ENCODE measurements at places on chromosomes 1 and 21. TPM values are rescaled to one million over a fixed set of nuclear protein-coding genes. Genes with fewer than 3 reads are reported as not detected.
A peak's percentile ranks its signal among the peaks of the same experiment; 100 is the strongest.

GRCh38 chr21:28084951-28085350 lies 907.7 kb downstream of the LTN1 start:
- no peak for DNase-seq

GRCh38 chr1:217138799-217139466 lies 415.7 kb upstream of the ESRRG start:
- no peak for DNase-seq

GRCh38 chr1:204979891-204980649 lies 62.9 kb upstream of the CNTN2 start:
- no peak for DNase-seq

GRCh38 chr1:154994269-154994587 lies 842 bp downstream of the LENEP start:
- no peak for DNase-seq

DNA sequence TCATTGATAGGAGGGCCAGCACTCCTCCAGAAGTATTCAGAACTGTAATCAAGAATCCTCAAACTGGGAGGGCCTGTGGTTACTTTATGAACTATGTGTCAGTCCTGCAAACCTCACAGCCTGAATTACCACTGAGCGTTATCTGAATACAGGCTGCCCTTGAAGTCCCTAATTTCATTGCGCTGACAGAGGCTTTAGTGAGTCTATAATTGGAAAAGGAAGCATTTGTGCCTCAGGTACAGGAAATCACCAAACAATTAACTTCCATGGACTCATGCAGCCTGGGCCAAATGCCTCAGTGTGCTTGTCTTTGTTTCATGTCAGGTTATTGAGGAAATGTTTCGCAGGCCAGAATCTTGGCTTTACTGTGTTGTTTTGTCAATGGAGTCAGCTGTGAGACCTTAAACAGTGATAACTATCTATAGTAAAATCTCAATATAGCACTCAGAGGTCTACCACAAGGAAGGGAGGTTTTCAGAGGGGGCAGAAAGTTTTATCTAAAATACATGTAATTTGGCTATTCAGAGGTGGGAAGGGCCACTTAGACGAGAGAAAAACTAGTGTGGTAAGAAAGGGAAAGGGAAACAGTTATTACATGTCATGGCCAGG lies 32.9 kb upstream of the DOCK7 start:
- no peak for DNase-seq

DNA sequence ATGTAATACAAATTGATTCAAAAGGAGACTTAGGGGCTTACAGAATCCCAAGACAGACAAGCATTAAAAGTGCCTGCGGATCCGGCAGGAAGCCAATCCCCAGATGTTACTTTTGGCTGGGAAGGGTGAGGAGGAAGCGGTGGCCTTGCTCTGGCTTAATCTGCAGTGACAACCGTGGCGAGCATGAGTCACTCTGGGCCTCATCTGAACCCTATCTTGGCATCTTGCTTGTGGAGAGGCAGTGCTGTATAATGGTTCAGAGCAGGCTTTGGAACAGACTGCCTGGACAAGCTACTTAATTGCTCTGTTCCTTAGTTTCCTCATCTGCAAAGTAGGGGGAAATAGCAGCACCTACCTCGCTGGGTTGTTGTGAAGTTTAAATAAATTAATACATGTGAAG lies 74.1 kb downstream of the XCL2 start:
- DNase-seq: no peak

DNA sequence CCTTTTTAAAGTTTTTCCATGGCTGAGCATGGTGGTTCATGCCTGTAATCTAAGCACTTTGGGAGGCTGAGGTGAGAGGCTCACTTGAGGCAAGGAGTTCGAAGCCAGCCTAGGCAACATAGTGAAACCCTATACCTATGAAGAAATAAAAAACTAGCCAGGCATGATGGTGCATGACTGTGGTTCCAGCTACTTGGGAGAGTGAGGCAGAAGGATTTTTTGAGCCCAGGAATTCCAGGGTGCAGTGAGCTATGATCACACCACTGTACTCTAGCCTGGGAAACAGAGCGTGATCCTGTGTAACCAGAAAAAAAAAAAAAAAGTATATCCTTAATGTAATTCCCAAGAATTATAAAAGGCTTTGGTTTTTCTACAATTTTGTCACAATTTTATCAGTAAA lies 17.4 kb downstream of the DEPDC1 start:
- DNase-seq: no peak

DNA sequence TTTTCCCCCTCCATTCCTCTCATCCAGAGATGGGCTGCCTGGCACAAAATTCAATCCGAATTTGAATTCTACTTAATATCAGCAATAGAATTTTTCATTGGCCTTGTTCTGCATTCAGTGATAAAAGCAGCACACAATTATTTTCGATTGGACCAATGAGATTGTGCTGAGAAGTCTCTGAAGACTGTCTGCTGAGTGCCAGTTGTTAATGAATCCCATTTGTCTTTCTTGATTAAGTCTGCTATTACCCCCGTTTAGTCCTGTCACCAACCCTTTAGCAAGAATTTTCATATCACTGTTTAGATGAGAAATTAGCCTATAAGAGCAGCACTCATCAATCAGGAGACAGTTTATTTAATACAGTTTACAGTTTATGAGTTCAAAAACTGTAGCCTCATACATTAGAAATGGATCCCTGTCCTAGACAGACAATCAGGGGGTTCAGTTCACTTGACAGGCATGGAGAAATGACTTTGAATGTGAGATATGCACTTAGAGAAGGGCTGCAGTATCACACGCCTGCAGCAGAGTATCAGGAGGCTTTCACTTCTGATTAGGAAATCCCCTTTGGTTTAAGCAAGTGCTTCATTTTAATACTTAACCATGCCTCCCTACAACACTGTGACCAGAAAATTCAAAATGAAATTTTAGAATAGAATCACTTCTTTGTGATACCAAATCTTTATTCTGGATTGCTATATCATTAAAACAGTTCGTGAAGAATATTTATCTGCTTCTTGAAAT lies 304.7 kb upstream of the PTBP2 start:
- DNase-seq: no peak

FCRL5 gene
- polyA plus RNA-seq: 0.05 TPM

DNA sequence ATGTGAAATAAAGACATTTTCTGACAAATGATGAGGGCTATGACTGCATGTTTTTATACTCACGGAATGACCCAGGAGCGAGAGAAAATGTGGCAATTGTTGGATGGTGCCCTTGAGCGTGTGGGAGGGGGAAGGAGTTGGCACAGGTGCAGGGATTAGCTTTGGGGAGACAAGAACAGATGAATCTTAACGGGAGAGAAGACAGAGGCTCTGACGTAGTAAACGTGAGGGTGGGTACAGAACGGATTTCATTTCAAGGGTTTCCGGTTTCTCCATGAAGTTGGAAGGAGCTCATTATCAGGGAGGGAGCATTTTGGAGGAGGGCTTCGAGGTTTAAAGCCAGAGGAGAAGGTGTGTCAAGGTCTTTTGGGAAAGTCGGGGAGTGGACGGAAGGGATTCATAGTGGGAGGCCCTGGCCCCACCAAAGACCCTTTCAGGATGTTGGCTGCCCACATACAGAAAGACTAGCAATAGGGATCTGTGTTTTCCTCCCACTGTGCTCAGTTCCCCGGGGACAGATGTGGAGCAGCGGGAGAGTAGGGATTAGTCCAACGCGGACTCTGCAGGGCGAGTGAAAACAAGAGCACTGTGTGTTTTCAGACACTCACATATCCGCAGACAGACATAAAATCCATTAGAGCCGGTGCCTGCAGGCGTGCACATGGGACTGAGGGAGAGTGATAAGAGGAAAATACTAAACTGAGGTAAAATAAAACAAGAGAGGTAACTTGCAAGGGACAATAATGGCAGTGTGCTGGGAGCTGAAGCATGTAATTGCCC lies 584.1 kb downstream of the AJAP1 start:
- DNase-seq: no peak

- DNase-seq: no peak
These were observed 179.9 kb downstream of the VPS13D start for GRCh38 chr1:12409681-12410080.

- DNase-seq: no peak
These were observed 34.1 kb upstream of the RD3 start for GRCh38 chr1:211526101-211526500.

CRYZ gene
- 25.6 TPM for polyA plus RNA-seq

CELA3B gene
- polyA plus RNA-seq: not detected

DNA sequence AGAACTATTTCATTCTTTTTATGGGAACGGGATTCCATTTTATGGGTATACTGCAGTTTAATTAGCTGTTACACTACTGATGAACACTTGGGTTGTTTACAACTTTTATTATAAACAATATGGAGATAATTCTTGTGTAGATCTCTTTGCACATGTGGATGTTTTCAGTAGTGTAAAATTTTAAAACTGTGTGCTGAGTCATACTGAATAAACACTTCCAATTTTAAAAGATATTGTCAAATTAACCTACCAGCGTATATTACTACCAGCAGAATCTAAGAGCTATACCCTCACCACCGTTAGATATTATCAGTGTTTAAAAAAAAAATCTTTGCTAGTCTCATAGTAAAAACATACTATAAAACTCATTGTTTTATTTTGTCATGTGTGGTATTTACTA lies 106.1 kb downstream of the CC2D1B start:
- DNase-seq: no peak

MPZ gene
- 12.5 TPM for polyA plus RNA-seq

GRCh38 chr1:97091679-97092078 lies 370.1 kb downstream of the PTBP2 start:
- DNase-seq: no peak

DNA sequence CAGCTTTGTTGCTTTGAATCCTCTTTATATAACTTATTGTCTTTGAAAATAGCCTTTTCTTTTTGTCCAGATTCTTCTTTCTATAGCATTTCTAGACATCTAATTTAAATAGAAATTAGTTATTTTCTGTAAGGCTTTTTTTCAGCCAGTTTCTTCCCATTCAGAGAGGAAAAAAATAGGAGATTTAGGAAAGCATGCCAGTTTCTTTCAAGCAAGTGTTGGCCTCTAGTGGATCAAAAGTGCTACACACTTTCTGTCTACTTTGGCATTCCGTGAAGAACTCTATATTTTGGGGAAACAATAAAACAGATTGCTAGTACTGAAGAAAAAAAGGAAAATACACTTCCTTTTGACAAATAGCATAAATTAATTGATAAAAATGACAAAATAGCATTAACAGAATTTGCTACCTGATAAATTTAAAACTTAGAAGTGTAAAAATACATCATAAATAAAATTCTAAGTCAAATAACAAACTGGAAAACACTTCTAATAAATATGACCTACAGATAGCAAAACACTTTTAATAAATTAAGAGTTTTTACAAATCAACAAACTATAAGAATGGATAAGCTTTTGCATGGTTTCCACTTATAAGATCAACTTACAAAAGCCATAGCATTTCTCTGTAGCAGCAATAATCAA lies 13.1 kb upstream of the EXO1 start:
- DNase-seq: peak; percentile 16

DCST1 gene
- 0.09 TPM for polyA plus RNA-seq

DNA sequence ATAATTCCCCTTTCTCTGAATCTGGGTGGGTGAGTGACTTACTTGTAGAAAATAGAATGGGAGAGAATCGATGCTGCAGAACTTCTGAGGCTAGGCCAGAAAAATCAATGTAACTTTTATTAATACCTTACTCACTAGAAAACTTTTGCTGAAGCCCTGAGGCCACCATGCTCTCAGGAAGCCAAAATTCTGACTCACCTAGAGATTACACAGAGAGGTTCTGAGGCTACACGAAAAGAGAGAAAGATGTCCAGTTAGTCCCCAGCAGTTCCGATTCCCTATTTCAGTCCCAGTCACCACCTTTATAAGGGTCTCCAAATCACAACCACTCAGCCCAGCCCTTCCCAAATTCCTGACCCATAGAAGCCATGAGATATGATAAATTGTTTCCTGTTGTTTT lies 135.2 kb downstream of the NTPCR start:
- DNase-seq: no peak

DNA sequence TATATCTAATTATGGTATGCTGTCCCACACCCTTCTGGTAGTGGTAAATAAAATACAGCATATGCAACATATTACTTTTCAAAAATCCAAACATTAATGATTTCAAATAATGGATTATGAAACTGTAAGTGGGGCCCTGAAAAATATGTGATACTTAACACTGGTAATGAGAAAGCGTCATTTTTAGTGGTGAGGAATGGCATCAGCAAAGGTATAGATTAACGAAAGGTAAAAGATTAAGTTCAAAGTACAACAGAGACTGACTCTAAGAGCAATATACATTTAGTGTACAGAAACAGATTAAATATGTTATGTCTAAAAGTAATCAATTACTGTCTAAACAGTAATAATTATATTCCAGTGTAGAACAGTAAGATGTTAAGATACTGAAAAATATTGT lies 194.1 kb downstream of the COL24A1 start:
- no peak for DNase-seq

DNA sequence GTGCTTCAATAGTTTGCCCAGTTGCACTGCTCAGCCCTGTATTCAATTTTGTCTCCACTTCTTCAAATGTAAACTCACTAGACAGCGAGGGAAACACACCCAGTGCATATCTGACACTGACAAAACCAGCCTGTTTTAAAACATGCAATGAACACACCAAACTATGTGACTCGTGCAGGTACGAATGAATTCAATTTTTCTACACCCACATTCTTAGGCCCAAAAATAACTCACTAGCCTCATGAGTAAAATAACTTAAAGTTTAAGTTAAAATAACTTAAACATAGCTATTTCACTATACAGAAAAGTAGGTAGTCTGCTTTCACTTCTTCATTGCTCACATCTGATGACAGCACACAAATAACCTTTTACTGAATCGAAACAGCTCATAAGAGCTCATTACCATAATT lies 21.1 kb downstream of the TTC13 start:
- no peak for DNase-seq
